Spleen (tissue), 13 donors: ENCODE measurements at places on chromosomes 7 and 10.

- no peak for DNase-seq
These were observed 429.0 kb upstream of the MTPN start for GRCh38 chr7:136405931-136406777.

DNA sequence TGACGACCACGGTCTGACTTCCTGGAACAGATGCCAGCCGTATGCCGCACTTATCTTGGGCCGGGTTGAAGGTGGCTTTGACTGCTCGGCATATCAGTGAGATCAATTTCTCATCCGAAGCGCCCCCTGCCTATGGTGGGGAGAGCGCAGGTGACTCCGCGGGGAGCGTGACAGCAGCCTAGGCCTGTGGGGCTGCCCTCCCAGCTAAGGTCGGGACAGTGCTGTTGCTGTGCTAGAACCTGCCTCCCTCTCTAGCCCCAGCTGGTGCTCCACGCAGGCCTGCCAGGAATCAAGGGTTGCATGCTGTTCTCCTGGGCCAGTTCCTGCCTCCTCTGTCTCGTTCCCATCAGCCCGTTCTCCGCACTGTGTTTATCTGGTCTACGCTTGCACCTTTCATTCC, 49.8 kb downstream of the PODXL start:
- DNase-seq, result no peak

GRCh38 chr10:107915215-107915610, 750.7 kb upstream of the SORCS1 start:
- DNase-seq, result no peak

- DNase-seq, result peak; percentile 90
These were observed 1.3 kb downstream of the TBC1D12 start for GRCh38 chr10:94403380-94404213.

DNA sequence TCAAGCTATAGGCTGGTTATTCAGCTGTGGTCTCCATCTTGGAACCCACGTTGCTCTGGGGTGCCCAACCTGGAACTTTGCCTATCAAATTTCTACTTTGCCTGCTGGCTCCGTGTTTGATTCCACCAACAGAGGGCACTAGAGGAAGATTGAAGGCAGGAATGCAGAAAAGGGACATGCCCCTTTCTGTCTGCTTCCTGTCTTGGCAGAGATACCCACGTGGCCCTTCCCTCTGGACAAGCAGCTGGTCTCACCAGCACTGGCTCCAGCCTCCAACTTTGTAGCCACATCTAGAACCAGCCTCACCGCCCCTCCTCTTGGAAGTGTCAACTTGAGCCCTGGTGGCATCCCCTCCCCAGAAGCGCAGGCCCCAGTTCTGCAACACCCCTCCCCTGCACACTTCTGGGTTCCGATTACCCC, 52.1 kb upstream of the ZNF438 start:
- no peak for DNase-seq

- DNase-seq, result no peak
These were observed 51.1 kb upstream of the EBF3 start for GRCh38 chr10:130015075-130015695.

GRCh38 chr10:21171936-21172541, 274.9 kb upstream of the NEBL start:
- no peak for DNase-seq

- DNase-seq, result no peak
These were observed 434.4 kb upstream of the ZMIZ1 start for GRCh38 chr10:78634389-78634815.

DNA sequence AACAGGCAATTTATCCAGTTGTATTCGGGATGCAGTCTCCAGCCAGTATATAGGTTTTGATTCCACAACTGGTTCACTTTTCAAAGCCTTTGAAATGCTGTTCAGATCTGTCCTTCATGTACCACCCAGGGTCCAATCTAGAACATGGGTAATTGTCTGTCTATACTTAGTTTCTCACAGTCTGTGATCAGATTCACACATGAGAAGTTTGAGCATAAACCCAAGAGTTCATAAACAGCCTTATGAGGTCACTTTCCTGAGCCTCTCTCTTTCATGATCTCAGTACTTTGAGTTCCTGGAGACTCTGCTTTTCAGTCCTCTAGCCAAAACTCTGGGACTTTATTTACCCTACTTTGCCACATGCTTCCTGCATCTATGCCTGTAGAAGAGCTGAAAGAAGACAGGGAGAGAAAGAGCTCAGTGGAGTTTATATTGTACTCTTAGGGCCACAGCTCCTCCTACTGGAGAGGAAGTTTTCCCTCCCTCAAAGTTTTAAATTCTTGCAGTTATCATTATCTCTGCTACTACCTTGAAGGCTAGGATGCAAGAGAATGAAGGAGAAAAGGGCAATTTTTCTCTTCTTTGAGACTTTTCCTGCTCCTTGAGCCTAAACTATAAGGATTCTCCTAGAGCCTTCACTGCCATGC, 172.0 kb downstream of the ZEB1 start:
- no peak for DNase-seq

DNA sequence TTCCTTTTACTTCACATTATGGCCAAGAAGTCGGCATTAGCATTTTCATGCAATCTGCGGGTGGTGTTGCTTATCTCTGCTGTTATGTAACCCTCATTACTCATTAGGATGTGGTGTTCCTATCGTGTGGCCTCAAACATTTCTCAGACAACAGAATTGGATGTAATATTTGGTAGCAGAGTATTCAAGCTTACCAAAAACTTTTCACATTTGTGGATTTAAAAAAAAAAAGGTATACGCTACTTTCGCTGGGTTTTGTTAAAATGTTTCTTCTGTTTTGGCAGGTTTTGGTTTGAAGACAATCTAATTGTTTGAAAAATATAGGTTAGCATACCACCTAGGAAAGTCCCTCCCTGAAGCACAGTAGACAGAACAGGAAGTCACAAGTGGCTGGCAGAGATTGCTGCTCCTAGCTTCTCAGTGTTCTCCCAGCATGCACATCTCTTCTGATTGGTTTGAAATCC, 128.8 kb downstream of the GATA3 start:
- no peak for DNase-seq

- DNase-seq, result peak; percentile 21
These were observed 198.0 kb downstream of the KIAA1217 start for GRCh38 chr10:24406809-24407483.
